ENCODE measurements at places on chromosomes 16 and 17.

GRCh38 chr17:51387986-51388385 is 127.6 kb downstream of the UTP18 start:
- no peak for DNase-seq

DNA sequence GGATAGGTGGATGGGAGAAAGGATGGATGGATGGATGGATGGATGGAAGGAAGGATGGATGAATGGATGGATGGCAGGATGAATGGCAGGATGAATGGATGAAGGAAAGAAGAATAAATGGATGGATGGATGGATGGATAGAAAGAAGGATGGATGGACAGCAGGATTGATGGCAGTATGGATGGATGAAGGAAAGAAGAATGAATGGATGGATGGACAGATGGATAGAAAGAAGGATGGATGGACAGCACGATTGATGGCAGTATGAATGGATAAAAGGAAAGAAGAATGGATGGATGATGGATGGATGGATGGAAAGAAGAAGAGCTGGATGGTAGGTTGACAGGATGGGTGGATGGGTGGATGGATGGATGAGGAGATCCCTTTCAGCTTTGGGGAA is 9.2 kb upstream of the MYH10 start:
- no peak for DNase-seq

DNA sequence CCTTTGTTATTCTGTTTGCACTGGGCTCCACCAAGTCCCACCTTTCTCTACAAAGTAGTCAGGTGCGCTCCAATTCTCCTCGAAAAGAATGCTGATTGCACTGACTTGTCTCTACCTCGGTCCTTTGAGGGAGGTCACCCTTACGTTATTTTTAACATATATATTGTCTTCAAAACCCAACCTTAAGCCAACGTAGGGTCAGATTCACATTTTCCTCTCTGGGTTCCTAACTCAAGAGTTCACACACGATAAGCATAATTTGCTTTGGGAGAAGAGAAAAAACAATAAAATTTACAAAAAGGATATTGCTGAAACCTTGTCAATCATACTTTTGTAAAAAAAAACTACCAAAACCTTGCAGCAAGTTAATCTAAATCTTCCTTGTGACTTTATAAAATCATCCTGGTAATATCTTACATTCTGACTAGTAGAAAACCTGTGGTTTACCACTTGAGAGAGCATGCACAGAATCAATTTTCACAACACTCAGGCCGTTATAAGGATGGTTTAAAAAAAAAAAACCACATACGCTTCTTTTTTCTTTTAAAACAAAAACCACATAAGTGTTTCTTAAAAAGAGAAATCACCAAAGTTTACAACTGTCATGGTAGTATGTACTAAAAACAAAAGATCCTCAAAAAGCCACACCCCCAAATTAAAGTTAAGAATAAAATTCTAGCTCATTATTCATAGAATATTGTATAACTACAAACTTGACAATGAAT is 72.2 kb upstream of the TRAP1 start:
- no peak for DNase-seq

DNA sequence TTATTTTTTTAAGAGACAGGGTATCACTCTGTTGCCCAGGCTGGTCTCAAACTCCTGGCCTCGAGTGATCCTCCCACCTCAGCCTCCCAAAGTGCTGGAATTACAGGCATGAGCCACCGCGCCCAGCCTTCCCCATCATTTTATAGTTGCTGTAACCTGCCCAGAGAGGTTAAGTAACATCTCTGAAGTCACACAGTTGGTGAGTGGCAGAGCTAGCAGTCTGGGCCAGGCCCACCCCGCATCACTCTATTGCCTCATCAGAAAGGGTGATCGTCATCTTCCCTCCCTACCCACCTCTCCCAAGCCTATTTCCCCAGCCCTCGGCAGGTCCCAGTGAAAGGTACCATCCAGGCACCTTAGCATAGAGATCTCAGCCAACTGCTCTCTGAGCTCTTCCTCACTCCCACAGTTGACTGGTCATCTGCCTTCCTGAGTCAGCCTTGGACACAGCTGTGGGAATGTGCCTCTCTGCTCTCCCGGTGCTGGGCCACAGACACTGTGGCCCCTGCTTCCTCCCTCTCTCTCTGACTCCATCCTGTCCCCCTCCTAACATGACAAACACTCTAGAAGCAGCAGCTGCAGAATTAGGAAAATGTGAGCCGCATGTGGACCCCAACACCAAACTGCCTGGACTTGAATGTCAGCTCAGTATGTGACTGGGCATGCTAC is 57.1 kb downstream of the SCNN1B start:
- DNase-seq: no peak

DNA sequence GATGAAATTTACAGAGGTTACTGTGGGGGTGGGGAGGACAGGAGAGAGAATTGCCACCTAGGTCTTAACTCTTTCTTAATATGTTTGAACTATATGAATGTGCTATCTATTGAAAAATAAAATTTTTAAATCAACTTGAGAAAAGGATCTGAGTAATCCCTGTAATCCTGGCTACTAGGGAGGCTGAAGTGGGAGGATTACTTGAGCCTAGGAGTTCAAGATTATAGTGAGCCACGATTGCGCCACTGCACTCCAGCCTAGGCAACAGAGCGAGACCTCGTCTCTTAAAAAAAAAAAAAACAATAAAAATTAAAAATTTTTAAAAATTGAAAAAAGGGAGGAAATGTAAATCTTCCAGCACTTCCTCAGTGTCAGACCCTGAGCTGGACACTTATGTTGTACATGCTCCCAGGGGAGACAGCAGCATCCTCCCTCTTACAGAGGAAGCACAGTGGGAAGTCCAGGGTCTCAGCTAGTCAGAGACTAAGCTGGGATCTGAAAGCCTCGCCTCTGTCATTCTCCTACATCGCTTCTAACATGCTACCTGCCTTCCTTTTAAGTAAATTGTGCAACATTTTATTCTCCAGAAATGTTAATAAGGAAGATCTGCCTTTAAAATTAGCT is 21.9 kb downstream of the PMM2 start:
- no peak for DNase-seq

DNA sequence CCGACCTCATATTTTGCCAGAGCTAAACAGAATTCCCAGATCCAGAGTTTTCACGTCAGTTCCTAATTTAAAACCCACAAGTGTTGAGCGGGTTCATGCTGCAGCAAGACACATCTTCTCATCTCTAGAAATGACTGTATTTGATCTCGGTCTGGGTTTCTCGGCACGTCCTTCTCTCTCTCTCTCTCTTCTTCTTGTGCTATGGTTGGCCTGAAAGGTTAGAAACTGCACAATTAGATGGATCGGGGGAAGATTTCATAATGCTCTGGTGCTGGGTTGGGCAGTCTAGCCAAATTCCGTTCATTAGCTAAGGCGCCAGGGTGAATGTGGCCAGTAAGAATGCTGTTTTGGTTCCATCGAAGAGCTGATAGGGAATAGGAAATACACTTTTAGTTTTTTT is 158.9 kb upstream of the NOG start:
- DNase-seq: no peak
